ENCODE measurements at places on chromosomes 13 and 19.
A peak's percentile ranks its signal among the peaks of the same experiment; 100 is the strongest.

DNA sequence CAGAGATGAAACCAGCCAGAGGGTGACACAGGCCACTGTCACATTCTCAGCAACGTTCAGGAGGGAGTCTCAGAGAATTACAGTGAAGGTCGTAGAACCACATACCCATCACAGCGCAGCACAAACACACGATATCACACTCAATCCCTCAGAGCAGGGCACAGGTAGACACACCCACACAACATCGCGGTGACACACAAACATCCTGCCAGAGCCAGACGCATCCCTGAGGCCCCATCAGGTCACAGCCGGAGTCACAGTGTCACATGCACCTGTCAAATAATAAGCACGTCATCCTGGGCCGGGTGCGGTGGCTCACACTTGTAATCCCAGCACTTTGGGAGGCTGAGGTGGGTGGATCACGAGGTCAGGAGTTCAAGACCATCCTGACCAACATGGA lies 17.5 kb downstream of the ELAVL3 start:
- DNase-seq: no peak

- DNase-seq: no peak
These were observed 16.4 kb upstream of the GARRE1 start for GRCh38 chr19:34237939-34238338.

GRCh38 chr19:46787040-46787330 lies 1.4 kb downstream of the SLC1A5 start:
- DNase-seq: no peak

- no peak for DNase-seq
These were observed 159.0 kb upstream of the FNDC3A start for GRCh38 chr13:48816700-48817099.

GRCh38 chr19:39824143-39825092 lies 9.5 kb downstream of the DYRK1B start:
- DNase-seq: peak; percentile 88

DNA sequence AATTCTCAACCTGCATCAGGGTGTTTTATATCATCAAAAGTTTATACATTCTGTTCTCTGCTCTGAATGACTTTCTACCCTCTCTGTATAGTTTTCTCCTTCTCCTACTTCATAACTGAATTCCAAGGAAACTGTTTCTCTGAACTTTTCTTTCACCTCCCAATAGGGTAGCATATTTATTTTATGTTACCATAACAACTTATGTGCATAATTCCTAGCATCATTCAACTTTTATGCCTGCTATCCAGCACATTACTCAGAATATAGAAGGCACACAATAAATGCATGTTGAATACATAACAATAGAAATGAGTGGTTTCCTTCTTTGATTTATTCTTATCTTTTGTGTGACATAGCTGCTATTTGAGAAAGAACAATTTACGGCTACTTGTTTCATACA lies 2385.0 kb downstream of the PCDH9 start:
- DNase-seq: no peak

DNA sequence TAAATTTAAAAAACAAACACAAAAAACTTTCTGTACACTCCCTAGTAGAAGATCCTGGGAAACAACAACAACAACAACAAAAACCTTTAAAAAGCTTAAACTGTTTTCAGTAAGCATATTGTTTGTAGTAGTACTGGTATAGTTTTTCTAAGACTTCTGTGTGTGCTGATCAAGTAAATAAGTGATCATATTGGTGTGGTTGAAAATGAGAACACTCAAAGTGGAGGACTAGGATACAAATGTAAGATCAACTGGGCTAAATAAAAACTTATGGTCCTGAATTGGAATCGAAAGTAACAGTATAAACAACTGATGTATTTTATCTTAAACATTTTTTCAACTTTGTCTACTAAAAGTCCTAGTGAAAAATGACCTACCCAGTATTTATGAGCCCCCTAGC lies 135.5 kb downstream of the FOXO1 start:
- DNase-seq: no peak

DNA sequence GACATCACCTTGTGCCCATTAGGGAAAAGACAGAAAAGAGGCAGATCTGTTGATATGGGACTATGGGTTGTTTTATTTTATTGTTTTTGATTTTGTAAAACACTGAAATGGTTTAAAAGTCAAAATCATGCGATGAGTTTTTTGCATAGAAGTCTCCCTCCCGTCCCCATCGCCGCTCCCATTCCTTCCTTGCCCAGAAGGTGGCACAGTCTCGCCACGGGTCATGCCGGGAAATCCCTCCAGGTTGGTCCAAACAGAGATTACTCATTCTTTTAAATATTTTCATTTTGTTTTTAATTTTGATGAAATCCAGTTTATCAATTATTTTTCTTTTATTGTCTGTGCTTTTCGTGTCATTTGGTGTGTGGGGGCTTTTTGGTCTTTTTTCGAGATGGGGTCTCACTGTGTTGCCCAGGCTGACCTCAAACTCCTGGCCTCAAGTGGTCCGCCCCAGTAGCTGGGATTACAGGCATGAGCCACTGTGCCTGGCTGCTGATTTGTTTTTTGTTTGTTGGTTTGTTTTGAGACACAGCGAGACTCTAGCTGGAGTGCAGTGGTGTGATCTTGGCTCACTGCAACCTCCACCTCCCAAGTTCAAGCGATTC lies 9.2 kb downstream of the PGPEP1 start:
- DNase-seq: no peak

GRCh38 chr13:73987618-73988017 lies 146.6 kb downstream of the KLF12 start:
- no peak for DNase-seq

GRCh38 chr13:71831716-71832115 lies 35.3 kb downstream of the DACH1 start:
- no peak for DNase-seq

- no peak for DNase-seq
These were observed 32.1 kb downstream of the C1QTNF9 start for GRCh38 chr13:24341439-24341838.
